Sigmoid colon (tissue), 7 donors: ENCODE measurements at places on chromosomes 11 and 22.

GRCh38 chr11:122937983-122938382 is 43.7 kb downstream of the BSX start:
- DNase-seq, result no peak

DNA sequence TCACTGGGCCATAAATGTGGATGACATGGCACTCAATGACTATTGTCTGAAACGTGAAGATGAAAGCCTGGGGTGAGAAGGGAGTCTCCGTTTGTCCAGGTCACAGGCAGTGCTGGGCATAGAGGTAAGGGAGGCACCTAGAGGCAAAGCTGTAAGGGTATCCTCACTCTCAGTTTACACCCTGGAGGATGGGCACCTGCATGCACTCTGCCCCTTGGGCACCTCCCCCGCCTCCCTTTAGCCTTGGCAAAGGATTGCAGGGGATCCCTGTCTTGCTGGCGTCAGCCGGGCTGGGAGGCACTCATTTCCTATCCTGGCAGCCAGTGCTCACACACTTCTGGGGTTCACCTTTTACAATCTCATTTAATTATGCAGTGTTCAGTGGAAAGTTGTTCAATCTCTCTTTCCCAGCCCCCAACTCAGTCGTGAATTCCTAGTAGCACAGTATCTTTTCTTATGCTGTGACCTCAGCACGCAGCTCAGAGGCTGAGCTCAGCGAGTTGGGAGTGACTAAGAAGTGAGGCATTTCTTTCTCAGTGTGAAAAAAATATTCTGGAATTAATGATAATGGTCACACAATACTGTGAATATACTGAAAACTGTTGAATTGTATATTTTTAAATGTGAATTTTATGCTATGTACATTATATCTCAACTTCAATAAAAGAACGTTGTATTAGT is 866.6 kb downstream of the BRD1 start:
- peak; percentile 11 for DNase-seq

DNA sequence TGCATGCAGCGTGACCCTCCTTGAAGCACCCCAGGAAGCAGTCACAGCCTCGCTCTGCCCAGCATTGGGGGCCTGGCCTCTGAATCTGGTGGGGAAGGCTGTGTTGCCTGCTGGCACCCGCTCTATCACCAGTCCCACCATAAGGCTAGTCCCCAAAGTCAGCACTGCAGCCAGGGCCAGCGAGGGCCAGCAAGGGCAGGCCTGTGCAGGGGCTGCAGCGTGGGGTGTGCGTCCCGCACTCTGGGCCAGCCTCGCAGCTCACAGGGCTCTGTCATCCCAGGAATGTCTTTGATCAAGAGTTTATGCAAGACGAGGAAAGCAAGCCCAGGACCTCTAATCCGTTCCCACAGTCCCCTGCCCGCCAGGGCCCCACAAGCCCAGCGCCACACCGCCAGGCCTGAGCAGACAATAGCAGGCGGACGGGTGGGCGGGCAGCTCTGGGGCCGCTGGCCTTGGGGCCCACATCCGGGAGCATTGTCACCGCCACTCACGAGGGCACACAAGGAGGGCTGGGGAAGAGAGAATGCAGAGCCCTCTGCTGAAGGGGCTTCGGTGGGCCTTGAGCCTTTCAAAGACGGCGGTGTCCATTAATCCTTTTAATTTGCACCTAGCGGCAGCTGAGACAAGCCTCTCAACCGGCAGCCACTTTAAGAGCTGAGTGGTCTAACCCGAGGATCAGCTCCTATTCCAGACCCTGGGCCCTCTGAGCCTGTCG is 17.1 kb downstream of the LTO1 start:
- no peak for DNase-seq

- no peak for DNase-seq
These were observed 417.3 kb upstream of the CADM1 start for GRCh38 chr11:115921540-115921939.

GRCh38 chr11:111623527-111624030 is 21.3 kb downstream of the SIK2 start:
- no peak for DNase-seq

DNA sequence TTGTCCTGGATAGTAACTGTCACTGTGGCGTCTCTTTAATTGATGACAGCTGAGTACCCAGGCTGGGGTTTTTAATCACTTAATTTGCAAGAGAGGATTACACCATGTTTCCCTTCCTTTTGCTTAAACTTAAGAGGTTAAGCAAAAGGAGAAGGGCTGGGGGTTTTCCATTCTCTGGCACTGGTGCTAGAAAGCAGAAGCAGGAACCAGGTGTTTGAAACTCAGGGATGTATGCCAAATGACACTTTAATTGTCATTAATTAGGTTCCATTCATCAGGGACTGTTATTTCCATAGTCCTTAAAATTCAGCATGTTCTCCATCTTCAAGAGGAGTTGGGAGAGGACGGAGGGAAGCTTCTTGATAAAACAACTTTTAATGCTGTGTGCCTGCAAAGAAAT is 746.2 kb downstream of the NELL1 start:
- no peak for DNase-seq

DNA sequence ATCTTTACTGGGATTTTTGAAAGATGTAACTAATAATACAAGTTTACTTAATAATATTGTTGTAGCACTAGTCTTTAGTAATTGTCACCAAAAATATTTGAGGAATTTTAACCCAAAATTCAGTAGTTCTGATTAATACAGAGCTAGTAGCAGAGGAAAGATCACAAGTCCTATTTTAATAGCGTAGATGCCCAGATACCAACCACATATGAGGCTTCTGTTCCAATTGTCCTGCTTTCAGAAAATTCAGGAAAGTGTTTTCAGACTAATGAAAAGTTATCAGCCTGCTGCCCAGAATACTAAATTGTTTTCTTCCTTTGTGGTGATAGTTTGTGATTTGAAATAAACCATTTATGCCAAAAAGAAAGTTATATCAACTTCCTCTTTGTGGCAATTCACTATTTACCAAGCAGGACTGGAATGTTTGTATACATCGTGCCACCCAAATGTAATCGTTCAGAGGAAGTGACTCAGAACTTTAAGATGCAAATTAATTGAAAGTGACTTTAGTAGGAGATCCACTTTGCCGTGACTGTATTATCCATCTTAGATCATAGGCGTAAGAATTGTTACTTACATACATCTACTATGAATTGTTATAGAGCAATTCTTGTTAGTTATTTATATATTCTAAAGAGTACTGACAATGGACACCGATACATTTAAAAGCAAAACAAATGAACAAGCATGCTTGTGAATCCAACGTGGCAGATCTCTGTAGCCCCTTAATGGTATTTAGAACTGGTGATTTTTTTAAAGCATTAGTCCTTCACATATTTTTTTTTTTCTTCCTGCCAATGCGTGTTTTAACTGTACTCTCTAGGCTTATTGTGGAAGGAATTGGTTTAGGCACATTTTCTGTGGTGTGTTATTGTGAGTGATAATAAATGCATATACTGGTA is 231.0 kb downstream of the DDX10 start:
- no peak for DNase-seq

- peak; percentile 91 for DNase-seq
These were observed 8.3 kb downstream of the SMTN start for GRCh38 chr22:31089160-31090100.

GRCh38 chr11:128862406-128862805 is 4.7 kb downstream of the KCNJ1 start:
- DNase-seq, result no peak

DNA sequence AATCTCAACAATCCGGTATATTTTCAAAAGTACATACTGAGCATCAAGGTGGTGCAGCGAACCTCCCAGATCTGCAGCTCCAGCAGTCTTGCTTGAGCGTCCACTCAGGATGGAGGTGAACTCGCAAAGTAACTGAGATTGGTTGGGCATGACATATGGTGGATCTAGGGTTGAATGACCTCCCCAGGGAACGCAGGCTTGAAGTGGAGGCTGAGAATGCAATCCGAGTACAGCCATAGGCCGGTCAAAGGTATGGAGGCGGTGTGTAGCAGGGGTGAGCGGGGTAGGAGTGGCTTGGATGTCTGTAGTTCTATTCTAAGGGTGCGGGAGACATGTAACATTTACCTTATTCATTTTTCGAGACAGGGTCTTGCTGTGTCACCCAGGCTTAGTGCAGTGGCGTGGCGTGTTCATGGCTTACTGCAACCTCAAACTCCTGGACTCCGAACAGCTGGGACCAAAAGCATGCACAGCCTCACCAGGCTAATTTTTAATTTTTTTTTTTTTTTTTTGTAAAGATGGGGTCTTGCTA is 631 bp upstream of the C22orf39 start:
- DNase-seq, result peak; percentile 72

GRCh38 chr11:129323896-129324502 is 51.6 kb upstream of the BARX2 start:
- peak; percentile 71 for DNase-seq

DNA sequence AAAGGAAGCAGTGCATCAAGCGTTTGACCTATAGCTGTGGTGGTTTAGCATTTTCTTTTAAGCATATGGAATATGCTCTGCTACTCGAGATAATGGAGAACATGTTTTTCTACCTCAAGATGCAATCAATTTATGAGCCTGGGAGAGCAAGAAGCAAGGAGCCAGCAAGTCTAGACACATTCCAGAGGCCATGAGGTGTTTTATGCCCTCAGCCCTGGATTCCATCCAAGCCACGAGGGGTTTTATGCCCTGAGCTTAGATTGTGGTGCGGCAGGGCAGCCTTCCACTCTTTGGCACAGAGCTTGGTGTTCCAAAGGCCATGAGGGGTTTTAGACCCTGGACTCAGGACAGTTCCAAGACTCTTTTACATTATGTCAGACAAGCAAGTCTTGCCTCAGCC is 11.7 kb upstream of the DNAJB13 start:
- DNase-seq, result no peak

GRCh38 chr11:112794331-112794846 is 166.8 kb upstream of the NCAM1 start:
- no peak for DNase-seq

DNA sequence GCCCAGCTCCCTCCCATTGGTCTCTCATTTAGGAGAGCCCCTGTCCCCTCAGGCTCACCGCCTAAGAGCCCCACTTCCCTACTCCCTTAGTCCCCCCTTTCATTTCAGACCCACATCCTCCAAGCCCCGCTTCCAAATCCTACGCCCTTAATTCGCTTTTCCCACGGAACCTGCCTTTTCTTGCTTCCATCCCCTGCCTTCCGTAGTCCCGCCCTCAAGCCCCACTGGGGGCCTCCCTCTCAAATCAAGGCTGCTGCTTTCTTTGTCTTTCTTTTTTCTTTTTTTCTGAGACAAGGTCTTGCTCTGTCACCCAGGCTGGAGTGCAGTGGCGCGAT is 396 bp downstream of the CCDC157 start:
- DNase-seq, result no peak
